DMS153 (cell line): ENCODE measurements at places on chromosomes 3 and 15.

GRCh38 chr15:29046281-29046810, 160.6 kb downstream of the APBA2 start:
- DNase-seq, result no peak

DNA sequence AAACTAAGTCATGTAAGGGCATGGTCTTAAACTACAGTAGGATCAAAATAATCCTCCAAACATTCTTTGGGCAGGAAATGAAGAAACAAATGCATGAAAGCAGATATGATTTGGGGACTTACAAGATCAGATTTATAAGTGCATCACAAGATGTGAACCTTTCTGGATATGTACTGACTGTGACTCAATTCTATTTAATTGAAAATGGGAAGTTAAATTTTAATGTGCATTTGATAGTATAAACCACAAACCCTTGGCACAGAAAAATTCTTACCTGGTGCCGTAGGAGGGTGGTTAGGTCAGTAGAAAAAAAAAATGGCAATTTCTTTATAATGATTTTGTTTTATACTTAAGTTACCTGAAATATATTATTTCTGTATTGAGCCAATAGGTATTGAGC, 262.5 kb upstream of the TGFBR2 start:
- no peak for DNase-seq

GRCh38 chr15:38040615-38041014, 106.2 kb downstream of the TMCO5A start:
- DNase-seq, result no peak

- DNase-seq, result no peak
Observed at GRCh38 chr3:30495172-30496065, 111.0 kb upstream of the TGFBR2 start.

DNA sequence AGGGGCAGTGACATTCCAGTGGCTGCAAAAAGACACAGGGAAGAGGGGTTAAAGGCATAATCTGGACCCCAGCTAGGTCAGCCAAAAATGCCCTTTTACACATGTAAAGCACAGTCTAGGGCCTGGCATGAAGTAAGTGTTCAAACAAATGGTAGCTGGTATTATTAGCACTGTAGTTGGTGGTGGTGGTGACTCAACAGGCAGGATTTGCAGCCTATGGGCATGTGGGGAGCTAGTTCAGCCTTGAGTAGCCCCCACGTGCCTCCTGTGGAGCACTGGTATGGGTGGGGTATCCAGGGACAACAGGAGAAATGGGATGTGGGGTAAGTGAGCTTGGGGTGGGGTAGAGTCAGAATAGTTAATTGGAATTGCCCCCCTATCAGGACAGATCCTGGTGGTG, 27.6 kb downstream of the DNASE1L3 start:
- DNase-seq, result no peak

DNA sequence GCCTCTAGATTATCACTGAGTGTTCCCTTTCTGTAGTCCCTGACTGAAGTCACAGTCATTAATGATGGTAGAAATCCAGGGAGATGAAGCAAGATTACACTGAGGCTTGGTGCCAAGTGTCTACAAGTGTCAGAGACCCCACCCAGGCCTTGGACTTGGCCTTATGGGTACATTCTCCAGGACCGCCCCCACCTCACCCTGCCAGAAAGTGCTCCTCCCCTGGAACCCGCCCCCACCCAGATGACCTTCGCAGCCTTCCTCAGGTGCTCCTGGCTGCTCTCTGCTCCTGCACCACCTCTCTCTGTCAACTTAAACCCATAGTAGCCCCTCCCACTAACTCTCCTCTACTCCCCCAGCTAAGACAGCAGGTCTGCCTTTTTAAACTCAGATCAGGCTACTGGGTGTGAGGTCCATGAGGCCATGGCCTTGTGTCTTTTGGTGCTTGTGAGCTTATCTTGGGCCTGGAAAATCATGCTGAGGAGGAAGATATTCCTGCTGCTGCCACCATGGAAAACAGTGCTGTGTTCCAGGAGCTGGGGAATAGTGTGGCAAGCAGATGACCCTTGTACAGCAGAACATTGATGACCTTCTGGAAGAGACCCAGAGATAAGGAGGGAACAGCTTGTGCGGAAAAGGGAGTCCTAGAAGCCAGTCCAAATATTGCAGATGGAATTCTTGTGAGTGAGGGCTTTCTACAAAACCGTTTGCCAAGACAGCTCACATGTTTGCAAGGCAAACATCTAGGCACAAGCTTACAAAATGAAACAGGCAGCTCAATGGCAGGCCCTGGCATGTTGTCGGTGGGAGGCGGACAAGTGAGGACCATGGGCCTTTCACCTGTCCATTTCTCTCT, 40.3 kb upstream of the NDUFB4 start:
- DNase-seq, result no peak

GRCh38 chr3:82978368-82978767, 1216.9 kb upstream of the GBE1 start:
- peak; percentile 53 for DNase-seq

- DNase-seq, result no peak
Observed at GRCh38 chr3:15861163-15861562, 63.4 kb upstream of the ANKRD28 start.

DNA sequence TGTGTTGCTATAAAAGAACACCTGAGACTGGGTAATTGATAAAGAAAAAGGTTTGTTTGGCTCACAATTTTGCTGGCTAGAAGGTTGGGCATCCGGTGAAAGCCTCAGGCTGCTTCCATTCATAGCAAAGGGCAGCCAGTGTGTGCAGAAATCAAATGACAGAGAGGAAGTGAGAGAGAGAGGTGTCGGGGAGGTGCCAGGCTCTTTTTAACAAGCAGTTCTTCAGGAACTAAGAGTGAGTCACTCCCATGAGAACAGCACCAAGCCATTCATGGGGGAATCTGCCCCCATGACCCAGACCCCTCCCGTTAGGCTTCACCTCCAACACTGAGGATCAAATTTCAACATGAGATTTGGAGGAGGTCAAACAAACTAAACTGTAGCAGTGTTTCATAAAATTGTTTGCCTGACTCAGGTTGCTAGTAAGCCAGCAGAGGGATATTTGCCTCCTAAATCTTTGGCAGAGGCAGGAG, 4.5 kb upstream of the PARP15 start:
- DNase-seq, result peak; percentile 37

DNA sequence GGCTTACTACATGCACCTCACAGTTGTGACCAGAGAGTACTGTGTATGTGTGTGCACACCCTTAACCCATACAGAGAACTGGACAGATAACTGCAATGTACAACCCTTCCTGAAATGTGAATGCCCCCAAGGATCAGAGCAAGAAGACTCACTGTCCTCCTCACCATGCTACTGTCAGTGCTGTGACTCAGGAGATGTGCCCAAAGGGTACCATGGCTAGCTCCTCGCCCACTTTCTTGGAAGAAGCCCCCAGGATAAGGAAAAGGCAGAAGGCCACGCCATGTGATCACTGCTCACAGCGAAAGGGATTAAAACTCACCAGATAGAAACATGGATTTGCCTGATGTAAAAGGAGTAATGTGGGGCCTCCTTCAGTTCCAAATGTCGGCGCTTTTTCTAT, 41.8 kb downstream of the UBP1 start:
- no peak for DNase-seq

- no peak for DNase-seq
Observed at GRCh38 chr3:106097817-106098435, 229.1 kb upstream of the CBLB start.

GRCh38 chr3:140206196-140207040, 271.4 kb downstream of the CLSTN2 start:
- peak; percentile 69 for DNase-seq

DNA sequence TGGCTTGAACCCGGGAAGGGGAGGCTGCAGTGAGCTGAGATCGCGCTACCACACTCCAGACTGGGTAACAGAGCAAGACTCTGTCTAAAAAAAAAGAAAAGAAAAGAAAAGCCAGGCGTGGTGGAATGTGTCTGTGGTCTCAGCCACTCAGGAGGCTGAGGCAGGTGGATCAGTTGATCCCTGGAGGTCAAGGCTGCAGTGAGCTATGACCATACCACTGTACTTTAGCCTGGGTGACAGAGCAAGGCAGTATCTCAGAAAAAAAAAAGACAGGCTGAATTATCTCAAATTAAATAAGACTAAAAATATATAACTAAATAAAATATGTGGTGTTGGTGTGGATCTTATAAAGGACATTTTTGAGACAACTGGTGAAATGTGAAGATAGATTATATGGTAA, 20.6 kb downstream of the SMARCC1 start:
- no peak for DNase-seq
